Mucosa of descending colon (tissue), 3 donors: ENCODE measurements at places on chromosomes 2 and 18. TPM values are rescaled to one million over a fixed set of nuclear protein-coding genes. Genes with fewer than 3 reads are reported as not detected.

DNA sequence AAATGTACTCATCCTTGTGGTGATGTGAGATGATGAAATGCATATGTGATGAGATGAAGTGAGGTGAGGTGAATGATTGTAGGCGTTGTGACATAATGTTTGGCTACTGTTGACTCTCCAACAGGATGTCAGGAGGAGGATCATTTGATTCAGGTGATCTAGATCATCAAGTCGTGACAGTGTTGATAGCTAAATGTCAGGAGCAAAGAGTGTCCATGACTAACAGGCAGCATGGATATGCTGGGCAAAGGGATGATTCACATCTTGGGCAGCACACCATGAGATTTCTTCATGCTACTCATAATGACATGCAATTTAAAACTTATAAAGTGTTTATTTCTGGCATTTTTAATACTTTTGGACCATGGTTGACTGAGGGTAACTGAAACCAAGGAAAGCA lies 40.2 kb upstream of the UBXN4 start:
- no peak for DNase-seq

DNA sequence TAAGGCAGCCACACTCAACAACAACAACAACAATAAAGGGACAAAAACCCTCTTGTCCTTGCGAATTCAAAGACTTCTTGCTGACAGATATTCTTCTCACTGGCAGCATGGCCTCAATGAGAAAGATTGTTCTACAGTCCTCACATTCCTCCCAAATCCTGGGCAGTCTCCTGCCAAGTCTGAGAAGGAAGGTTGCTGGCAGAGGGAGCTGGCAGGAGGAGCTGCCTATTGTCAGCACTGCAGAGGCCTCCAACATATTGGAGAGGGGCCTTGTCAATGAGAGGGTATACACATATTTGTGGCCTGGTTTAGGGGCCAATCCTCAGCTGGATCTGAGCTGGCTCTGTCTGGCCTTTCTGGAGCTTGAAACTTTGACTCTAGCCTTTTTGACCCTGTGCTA lies 63.5 kb downstream of the LAMA3 start:
- no peak for DNase-seq

GRCh38 chr2:40325116-40325515 lies 126.8 kb downstream of the SLC8A1 start:
- DNase-seq = no peak

DNA sequence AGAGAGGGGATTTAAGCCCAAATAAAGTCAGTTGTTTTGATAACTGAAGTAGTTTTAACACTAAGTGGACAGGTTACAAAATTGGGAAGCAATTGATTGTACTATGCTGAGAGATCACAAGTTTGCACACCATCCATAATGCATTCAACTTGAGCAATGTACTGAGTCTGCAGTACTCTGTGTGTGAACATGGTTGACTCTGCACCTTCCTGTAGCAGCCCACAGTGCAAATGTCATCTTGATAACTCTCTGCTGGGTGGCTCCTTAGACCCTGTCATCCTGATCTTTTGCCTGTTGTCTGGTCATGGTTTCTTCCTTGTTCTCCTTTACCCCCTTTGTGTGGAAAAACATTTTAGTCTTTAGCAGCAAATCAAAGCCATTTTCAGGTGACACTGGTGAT lies 168.0 kb downstream of the ARHGAP15 start:
- DNase-seq = no peak

- no peak for DNase-seq
Measured at GRCh38 chr2:186546846-186547245, 43.0 kb upstream of the ITGAV start.

DNA sequence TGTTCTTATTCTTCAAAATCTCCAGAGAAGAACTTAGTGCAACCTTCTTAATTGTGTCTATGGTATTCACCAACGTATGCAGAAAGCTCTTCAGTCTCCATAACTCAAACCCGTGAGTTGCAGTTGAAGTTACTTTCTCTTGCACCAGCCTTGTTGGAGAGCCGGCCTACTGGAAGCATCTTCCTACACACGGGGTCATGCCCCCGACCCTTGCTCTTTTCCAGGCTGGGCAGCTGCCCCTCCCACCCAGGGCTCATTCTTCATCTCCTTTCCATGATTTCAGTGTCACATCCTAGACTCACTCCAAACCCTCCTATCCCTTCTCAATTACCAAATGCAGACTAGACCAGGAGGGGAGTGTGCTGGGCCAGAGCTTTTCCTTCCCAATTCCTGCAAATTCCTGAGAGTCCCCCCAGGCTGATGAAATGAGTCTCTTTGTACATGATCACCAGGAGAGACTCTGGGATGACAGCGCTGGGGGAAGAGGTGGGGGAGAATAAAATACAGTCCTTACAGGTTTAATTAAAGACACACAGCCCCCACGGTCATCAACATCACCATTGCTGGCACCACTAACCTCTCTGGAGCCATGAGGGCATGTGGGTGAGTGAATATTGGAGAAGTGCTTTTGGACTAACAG lies 75.3 kb downstream of the COLEC12 start:
- DNase-seq = no peak

Gene C2orf66
- not detected for total RNA-seq
